Neuronal stem cell (in vitro differentiated cells): ENCODE measurements at places on chromosomes 12 and 14.
A peak's percentile ranks its signal among the peaks of the same experiment; 100 is the strongest.

DNA sequence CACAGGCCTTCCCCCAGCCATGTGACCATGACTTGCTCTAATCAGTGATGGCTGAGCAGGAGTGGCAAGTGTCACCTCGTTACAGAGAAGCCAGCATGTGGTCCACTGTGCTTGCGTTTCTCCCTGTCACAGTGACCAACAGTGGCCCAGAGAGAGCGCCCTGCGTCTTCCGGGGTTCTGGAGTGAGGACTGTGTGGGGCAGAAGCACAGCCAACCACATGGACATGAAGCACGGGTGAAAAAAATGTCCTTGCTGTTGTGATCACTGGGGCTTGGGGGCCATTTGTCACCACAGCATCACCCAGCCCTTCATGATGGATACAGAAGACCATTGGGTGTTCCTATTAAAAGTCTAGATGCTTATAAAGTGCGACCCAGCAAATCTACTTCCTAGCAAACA lies 174.6 kb upstream of the C14orf180 start:
- DNase-seq: no peak

- DNase-seq: no peak
These were observed 33.9 kb downstream of the FOXN3 start for GRCh38 chr14:89382901-89383845.

GRCh38 chr14:78157494-78158437 lies 12.4 kb upstream of the NRXN3 start:
- peak; percentile 39 for DNase-seq

- DNase-seq: no peak
These were observed 11.5 kb downstream of the GNS start for GRCh38 chr12:64747695-64748094.

DNA sequence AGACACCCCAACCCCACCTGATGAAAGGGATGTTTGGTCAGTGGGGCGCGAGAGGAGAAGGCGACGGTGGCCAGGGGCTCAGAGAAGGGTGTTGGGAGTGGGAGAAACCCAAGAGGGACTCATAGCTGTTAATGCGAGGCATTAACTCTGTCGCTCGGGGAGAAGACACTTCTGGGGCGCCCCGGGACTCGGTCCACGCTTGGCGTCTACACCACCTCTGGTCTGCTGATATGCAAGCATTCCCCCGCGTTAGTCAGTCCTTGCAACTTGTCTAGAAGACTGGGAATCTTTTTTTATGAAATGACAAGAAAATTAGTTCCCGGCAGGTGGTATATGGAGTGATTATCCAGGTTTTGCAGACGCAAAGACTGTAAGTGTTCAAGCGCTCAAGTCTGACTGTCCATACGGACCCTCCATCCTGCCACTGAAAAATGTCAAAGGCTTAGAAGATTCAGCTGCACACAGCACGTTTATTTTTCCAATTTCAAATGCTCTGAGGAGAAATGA lies 360 bp upstream of the SLC35F4 start:
- DNase-seq: no peak

DNA sequence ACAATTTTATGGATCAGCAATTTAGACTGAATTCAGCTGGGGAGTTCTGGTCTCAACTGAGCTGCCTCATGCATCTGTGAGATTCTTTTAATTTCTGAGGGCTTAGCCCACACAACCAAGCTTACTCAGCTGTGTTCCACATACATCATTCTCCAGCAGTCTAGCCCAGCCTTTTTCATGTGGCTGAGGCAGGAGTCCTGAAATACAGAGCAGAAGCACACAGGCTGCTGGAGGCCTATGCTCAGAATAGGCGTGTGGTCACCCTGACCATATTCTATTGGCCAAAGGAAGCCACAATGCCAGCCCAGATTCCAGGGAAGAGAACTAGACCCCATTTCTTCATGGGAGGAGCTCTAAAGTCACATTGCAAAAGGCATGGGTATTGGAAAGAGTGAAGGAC lies 72.3 kb upstream of the DHRS4 start:
- DNase-seq: no peak

DNA sequence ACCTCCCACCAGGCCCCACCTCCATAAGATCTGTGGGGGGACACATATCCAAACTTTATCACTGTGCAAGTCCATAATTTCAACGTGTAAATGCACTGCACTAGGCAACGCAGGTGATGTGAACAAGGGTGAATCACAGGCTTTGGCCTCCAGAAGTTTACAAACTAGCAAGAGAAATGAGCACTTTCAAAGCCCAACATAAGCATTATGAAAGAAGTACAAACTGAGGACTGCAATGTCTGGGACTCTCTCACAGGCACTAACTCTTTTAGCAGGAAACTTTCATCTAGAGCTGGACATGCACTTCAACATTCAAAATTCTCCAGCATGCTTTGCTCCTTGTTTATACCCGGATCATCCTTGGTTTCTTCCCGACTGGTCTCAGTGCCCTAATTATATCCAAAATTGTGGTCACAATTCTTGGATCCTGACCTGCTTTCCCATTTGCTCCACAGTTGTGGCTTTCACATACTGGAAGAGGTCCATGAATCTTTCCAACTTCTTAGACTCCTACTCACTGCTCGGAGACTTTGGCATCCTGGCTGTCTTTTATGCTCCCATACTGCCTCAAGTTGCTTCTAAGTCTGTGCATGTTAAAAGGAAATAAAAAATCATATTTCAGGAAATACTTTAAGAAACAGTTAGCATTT lies 44.9 kb upstream of the STRAP start:
- no peak for DNase-seq

DNA sequence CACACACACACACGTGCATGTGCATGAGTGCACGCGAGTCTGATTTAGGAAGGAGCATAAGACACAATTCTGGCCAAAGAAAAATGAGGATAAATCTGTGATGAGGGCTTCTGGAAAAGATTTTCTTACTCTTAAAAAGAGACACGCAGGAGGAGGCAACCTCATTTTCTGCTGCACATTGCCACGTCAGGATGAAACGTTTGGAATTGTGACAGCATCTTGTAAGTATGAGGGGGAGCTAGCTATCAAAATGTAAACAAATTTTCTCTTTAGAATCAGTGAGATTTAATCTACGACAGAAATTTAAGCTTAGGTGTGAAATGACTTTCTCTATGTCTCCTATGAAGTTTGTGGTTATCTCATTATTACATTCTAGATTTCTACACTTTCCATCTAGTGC lies 31.1 kb upstream of the NUBPL start:
- no peak for DNase-seq

GRCh38 chr12:94994312-94994711 lies 9.2 kb downstream of the NDUFA12 start:
- no peak for DNase-seq

GRCh38 chr12:58104351-58104755 lies 163.0 kb downstream of the ATP23 start:
- DNase-seq: no peak

DNA sequence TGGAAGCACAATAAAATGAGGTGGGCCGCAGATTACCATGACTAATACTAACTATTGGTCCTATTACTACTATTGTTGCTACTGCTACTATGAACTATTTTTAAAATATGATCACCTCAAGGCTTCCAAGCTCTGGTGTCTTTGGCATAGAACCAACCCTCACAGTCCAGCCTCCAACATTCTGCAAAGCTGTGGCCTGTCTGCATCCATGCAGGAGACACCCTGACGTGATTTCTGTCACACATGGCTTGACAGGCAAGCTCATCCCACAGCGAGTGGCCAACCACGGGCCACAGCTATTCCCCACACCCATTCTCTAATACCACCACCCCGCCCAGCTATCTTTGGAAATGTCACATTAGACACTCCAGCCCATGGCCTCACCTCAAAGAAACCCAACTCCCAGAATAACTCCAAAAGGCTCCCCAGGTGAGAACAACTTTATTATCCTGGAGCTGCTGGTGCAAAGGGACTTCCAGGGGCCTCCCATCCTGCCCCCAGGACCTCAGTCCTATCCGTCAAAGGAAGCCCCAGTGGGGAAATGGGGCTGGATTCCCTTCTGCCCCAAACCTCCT lies 14.4 kb downstream of the ISCU start:
- DNase-seq: no peak

GRCh38 chr14:97523936-97524335 lies 726.8 kb downstream of the VRK1 start:
- DNase-seq: no peak

DNA sequence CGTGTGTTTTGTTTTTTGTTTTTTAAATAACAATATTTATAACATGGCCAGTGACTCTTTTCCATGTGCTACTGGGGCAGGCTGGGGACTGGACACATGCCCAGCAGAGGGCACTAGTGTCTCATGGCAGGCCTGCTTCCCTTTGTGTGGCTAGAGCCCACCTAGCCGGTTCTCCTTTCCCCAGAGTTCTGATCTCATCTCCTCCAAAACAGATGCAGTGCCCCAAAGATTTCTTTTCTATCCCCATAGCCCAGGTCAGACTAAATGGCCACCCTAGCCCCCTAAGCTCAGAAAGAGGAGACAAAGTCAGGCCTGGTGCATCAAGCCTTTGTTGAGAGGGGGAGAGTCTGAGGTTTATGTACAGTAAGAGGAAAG lies 21.2 kb downstream of the PRPF40B start:
- DNase-seq: peak; percentile 63

- DNase-seq: no peak
These were observed 58.7 kb downstream of the SSH1 start for GRCh38 chr12:108798551-108799221.

DNA sequence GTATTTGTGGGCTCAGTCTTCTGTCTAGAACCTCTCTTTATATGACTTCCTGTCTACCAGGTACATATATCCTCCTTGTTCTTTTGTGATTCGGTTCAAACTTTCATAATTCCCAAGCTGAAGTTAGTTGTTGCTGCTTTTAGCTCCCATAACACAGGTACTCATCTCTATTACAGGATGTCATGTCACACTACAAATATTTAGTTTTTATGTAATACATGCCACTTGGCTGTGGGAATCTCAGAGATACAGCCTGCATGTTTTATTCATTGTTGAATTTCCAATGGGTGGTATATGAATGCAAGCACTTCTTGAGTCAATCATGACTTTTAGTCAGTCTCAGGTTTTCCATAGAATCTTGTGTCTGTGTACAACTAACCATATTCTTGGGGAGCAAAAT lies 122.7 kb downstream of the SINHCAF start:
- DNase-seq: no peak

- no peak for DNase-seq
These were observed 15.6 kb downstream of the PEX5 start for GRCh38 chr12:7205091-7205490.

GRCh38 chr14:102691763-102692162 lies 85.5 kb upstream of the TRAF3 start:
- DNase-seq: no peak

DNA sequence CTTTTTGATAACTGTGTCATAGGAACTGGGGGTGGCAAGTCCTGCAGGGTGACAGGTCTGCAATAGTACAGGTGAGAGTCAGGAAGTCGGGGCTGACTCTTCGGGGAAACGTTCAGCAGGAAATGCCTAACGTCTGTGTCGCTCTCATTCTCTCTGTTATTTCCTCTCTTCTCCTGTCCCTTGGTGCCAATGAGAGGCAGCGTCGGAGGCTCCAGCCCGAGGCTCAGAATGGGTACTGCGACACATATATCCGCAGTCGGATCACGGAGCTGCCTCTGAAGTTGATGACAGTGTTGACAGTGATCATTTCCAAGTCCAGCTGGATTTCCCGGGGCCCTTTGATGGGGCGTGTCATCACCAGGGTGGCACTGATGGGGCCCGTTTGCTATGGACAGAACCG lies 2.7 kb upstream of the TC2N start:
- DNase-seq: no peak

DNA sequence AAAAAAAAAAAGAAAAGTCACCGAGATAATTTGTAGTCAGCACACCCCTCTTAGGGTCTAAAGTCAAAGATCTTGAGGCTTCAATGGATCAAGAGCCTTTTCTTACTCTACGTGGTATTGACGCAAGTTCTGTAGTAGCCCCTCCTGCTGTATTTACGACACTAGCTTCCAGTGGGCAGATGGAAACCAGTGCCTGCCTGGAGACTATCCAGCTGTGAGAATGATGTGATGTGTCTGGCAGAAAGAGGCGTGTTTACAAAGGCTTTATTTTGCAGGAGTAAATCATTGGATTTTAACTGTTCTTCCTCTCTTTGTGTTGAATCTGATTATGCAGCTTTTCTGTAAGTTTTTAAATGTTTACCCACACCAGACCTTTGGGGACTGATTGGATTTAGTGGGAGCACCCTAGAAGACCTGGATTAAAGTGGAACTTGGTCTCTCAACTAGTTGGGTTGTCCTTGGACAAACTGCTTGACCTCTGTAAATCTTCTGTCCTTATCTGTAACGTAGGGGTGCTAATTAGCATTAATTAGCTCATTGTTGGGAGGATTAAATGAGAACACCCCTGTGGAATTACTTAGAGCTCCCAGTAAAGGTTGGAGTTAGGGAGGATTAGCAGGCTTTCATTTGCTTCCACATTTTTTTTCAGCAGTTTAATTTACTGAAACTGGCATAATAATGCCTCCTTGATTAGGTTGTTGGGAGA lies 72.4 kb downstream of the RASSF3 start:
- DNase-seq: peak; percentile 33

DNA sequence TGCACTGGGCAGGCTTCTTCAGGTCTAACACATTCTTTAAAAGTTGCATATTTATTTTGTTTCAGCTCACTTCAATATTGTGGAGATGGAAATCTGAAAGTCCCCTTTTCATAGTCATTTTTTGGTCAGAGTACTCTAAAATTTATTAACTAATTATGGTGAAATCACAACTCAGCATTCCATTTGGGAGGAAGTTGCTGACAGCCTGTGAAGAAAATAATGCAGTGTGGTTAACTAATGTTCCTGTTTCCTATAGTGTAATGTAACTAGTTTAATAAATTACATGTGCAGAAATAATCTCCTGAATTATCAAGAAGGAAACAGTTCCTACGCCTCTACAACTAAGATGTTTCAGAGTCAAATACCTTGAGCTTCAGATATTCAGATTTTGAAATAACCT lies 17.1 kb downstream of the LRFN5 start:
- no peak for DNase-seq

- no peak for DNase-seq
These were observed 136.5 kb upstream of the DYRK2 start for GRCh38 chr12:67512061-67512460.

- no peak for DNase-seq
These were observed 97.2 kb downstream of the PTPRR start for GRCh38 chr12:70823182-70823976.

- DNase-seq: no peak
These were observed 236.6 kb downstream of the SEC23A start for GRCh38 chr14:38866461-38866860.

DNA sequence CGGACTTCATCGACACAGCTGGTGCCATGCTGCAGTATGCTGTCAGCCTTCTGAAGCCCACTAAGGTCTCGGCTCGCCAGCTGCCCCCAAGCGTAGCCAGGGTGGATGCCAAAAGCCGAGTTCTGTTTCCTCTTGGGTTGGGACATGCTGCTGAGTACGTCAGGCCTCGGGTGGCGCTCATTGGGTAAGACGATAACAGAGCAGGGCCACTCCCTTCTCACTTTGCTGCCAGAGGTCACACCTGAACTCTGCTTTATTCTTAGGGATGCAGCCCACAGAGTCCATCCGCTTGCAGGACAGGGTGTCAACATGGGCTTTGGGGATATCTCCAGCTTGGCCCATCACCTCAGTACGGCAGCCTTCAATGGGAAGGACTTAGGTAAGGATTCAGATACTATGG lies 11.1 kb downstream of the COQ6 start:
- DNase-seq: no peak

GRCh38 chr14:55354500-55354899 lies 57.1 kb downstream of the ATG14 start:
- peak; percentile 9 for DNase-seq
